Activated naive CD4-positive, alpha-beta T cell (primary cell): ENCODE measurements at places on chromosomes 6 and 20.

DNA sequence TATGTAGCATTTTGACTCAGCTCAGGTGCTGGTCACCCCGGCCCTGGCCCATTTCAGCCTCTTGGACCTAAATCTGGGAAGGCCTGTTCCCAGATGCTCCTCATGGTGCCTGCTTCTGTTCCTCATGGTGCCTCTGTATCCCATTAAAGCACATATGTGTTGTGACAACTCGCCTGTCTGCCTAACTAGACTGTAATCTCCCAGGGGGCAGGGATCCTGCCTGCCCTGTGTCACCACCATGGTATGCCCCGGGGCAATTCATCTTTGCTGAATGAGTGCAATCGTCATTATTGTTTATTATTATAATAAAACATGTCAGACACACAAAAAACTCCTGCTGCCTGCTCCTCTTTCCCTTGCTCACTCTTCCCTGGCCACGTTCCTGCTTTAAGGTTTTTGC, 62.0 kb downstream of the ZFP64 start:
- DNase-seq, result no peak

DNA sequence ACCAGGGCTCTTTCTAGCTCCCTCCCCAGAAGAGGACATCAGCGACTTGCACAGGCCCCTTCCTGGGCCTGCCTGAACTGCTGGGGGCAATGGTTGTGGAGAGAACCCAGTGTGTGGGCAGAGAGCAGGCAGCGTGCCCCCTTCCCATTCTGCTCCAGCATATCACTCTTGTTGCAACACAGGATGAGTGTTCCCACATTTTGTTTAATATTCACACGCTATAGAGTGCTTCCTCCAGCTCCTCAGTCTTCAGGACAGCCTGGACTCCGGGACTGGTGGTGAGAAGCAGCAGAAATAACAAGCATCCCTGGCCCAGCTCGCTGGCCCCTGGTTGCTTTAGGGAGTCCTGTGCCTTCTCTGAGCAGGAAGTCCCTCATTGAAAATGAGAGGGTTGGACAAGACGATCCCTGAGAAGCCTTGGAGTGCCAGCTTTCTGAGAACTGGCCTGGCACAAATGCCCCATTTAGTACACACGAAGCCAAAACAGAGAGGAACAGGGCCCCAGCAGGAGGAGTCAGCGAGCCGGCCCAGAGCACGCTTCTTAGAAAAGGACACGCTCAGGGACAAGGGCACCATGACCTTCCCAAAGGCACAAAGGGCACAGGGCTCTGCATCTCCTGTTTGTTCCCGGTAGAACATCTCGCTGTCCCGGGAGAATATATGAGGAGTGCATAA, 84.2 kb upstream of the FOXC1 start:
- DNase-seq, result no peak

DNA sequence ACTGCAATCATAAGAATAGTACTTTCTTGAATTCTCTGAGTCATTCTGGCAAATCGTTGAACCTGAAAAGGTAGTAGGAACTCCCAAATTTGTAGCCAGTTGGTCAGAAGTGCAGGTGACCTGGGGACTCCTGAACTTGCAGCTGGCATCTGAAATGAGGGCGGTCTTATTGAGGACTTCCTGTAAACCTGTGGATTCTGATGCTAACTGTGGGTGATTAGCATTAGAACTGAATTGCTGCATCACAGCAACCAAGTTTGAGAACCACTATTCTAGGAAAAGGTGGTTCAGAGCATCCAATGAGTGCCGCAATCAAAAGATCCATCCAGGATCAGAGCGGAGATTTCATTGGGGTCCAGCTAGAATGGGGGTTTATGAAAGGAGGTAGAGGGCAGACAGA, 50.2 kb upstream of the UTRN start:
- DNase-seq, result no peak

DNA sequence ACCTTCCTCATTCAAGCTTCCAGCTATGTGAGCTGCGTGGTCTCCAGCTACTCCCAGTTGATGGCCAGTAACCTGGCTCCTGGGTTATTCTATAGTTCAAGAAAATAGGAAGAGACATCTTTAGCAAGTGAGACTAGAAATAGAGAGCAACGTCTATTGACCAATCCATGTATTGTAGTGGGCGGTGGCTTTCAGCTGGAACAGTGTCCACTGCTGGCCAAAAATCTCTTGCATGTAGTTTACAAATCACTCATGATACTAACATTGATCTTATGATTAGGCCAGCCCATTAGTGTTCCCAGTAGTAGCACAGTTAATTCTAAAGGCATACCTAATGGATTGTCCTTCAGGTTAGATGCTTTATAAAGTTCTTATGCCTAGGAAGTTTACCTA, 58.9 kb upstream of the SCP2D1 start:
- DNase-seq, result no peak

DNA sequence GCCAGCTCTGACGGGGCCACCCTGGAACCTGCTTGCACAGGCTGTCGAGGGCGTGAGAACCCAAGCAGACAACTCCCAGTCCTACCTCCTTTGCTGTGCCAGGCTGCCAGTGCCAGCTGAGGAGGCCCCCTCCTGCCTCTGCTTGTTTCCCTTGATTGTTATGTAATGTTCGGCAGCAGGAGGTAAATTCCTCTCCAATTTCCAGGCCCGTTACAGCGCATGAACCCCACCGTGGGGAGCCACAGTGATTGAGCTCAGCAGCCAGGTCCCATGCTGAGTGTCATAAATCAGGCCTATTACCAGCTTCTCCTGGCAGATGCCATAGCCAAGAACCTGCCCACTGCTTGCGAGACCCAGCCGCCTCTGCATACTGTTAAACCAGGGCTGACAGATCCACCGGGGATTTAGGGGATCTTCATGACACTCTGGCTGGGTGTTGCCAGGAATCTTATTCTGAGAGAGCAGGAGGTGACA, 320.5 kb downstream of the DHX35 start:
- DNase-seq, result no peak

DNA sequence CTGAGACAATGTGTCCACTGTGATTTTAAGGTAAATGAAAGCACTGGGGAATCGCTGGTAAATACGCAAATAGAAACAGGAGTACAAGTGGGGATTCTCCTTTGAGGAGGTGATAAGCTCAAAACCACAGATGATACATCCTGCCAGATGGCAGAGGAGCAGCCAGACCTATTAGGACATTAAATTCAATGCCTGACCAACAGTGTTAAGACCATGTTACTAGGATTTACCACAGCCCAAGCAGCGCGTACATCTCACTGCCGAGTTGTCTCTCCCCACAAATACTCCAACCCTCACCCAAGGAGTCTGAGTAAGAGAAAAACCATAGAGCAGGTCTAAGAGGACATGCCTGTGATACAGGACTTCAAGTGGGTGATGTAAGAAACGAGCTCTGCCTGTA, 68.9 kb upstream of the TULP1 start:
- no peak for DNase-seq

GRCh38 chr6:50843842-50844241, 25.2 kb downstream of the TFAP2B start:
- no peak for DNase-seq

DNA sequence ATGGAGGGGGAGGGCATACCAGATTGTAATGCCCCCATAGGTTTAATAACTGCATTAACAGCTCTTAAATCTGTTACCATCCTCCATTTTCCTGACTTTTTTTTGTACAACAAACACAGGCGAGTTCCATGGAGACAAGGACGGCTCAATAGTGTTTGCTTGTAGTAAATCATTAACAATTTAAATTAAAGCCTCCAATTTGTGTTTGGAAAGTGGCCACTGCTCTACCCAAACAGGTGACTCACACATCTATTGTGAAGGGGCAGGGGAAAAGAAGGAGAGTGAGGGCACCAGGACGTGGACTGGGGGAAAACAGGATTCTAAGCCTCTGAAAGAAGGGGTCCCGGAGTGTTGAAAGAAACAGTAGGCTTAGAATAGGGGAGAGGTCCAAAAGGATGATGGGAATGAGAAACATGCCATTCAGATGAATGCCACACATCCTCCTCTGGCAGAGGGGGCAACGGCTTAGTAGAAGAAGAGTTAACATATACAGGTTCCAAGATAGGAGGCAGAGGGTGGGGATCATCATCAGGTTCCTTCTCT, 6.9 kb downstream of the GLYATL3 start:
- DNase-seq, result no peak

DNA sequence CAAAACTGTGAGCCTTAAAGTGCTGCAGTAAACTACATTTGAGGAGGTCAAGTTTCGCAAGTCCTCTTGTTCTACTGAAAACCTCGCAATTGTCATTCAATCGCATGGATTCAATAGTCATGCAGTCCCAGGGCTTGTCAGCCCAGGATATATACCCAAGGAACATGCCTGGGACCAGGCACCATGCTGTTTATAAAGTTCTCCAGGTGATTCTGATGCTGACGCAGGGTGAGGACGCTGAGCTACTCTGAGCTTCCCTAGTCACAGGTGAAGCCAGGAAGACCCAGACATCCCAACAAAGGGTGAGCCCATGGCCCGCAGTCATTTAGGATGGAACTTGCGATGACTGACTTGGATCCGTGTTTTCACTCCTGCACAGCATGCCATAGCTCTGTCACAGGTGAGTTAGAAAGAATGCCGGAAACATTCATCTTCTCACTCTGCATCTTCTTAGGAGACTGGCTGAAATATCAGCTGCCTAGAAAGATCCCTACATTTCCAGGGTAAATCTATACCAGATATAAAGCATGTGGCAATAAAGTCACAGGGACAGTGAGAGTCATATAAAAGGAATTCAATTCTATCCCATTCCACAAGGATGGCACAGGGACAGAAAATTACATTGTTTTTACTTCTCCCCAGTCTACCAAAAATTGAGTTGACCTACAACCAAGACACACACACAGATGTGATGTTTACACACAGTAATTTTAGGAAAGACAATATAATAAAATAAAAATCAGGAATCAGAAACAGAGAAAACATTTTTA, 27.0 kb upstream of the SSTR4 start:
- DNase-seq, result no peak

DNA sequence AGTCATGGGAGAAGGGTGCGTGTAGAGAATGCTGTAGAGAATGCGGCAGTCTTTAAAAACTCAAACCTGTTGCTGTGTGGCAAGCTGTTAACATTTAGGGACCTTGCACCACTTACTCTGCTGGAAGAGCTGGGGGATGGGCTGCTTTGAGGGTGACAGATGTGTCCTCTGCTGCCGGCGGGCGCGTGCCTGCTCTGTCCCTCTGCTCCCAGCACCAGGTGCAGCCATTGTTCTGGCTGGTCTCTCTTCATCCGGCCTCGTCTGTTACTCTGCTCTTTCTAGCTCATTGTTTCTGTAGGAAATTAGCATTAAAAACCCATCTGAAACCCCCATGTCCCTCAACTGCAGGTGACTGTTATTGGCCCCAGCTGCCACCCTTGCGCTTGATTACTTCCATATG, 78.5 kb downstream of the CBFA2T2 start:
- no peak for DNase-seq

DNA sequence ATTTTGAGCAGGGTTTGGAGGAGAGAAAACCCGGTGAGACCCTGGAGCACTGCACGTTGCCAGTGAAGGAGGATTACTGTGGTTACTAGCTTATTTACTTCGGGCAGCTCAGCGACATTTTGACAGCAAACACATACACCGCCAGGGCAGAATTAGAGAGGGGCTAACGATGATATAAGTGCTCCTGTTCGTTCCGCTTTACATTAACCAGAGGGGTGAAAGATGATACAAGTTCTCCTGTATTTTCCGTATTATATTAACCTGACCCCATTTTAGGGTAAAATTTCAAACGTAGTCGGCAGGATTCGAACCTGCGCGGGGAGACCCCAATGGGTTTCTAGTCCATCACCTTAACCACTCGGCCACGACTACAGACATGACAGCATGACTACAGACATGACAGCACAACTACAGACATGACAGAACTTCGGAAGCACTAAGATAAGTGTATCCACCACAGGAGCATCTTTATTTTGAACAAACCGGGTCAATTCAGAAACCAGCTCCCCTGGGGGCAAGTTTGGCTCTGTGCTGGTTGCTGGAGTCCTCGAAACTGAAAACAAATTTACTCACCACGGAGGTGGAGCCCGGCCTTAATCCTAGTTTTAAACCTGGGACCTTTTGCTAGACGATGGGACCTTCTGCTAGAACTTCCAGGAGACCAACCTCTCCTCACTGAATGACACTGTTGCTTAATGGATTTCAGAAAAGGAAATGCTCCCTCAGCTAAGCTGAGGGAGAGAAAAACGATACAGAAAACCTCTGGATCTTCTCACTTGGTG, 80.4 kb upstream of the ZNF184 start:
- no peak for DNase-seq

GRCh38 chr6:159110013-159110412, 59.2 kb upstream of the FNDC1 start:
- no peak for DNase-seq

DNA sequence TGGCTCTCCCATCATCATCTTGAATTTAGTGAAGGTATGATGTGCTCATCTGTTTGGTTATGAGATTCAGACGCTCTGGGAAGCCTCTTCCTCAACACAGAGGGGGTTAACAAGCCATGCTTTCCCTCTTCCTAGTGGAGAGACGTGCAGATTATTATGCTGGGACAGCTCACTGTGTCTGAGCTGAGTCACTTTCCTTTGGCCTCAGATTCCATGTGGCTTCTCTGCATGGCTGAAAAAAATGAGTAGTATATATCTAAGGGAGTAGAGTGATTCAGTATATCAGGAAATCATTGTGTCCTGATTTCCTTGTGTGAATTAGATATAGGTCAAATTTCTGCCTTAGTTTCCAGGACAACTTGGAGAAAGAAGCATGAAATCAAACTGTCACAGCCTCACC, 52.6 kb downstream of the FIG4 start:
- no peak for DNase-seq

DNA sequence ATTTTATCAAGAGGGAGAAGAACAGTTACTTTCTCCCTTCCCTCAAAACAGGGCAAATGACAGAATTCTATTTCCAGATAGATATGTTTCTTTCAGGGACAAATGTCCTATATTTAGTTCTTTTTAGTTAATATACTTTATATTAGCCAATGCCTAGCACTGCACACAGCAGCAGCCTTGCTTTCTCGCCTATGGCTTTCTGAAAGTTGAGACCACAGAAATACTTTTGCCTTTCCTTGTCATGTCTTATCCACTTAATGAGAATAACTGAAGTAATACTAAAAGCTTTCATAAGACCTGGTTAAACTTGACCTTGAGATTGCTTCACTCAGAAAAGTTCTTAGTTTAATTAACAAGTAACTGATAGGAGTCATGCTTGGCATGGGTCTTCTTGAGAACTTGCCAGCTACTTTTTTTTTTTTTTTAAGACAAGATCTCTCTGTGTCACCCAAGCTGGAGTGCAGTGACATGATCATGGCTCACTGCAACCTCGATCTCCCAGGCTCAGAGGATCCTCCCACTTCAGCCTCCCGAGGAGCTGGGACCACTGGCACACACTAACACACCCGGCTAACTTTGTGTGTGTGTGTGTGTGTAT, 159.3 kb downstream of the CDKAL1 start:
- no peak for DNase-seq
